Smooth muscle cell of trachea (primary cell): ENCODE measurements at places on chromosomes 3 and 15. TPM values are rescaled to one million over a fixed set of nuclear protein-coding genes. Genes with fewer than 3 reads are reported as not detected.

The GNAT1 gene
- total RNA-seq, result not detected in 2 replicates

The CIDEC gene
- 0.17 and 0.44 TPM in 2 replicates for total RNA-seq

The SPSB4 gene
- not detected in 2 replicates for total RNA-seq

The ZIC1 gene
- total RNA-seq, result not detected in 2 replicates

The LDHAL6B gene
- not detected in 2 replicates for total RNA-seq

The RTP4 gene
- total RNA-seq, result 2.8 and 3.3 TPM in 2 replicates

The IL20RB gene
- total RNA-seq, result 2.6 and 6.9 TPM in 2 replicates

The GOLGA8R gene
- total RNA-seq, result 3.6 and 3.9 TPM in 2 replicates

The SLC22A14 gene
- 0.15 TPM in 1 of 2 replicates, not detected in the other for total RNA-seq

The CKMT1A gene
- total RNA-seq, result not detected in 2 replicates

The CNTN6 gene
- total RNA-seq, result under 0.01 TPM in 1 of 2 replicates, not detected in the other

The CCDC12 gene
- 17.2 and 26.2 TPM in 2 replicates for total RNA-seq

The PYGO1 gene
- total RNA-seq, result 9.0 and 11.2 TPM in 2 replicates

The TMED3 gene
- 106 and 121 TPM in 2 replicates for total RNA-seq

The TUSC7 gene
- under 0.01 TPM in 1 of 2 replicates, not detected in the other for total RNA-seq

The FGD5 gene
- total RNA-seq, result 1.7 and 1.8 TPM in 2 replicates

The PIF1 gene
- 5.0 and 19.1 TPM in 2 replicates for total RNA-seq

The UBE2E1 gene
- 131 and 141 TPM in 2 replicates for total RNA-seq

The CISH gene
- 0.73 and 1.3 TPM in 2 replicates for total RNA-seq

The TRIM42 gene
- total RNA-seq, result not detected in 2 replicates

The GUCA1C gene
- not detected in 2 replicates for total RNA-seq

The ADAMTS7 gene
- 3.8 and 10.9 TPM in 2 replicates for total RNA-seq

The CFAP20DC gene
- total RNA-seq, result 4.8 and 6.8 TPM in 2 replicates

The SPINK8 gene
- not detected in 2 replicates for total RNA-seq

The HHLA2 gene
- not detected in 2 replicates for total RNA-seq

The DNAJA4 gene
- total RNA-seq, result 3.1 and 3.6 TPM in 2 replicates

The NR1I2 gene
- total RNA-seq, result not detected in 2 replicates

The PARP6 gene
- total RNA-seq, result 23.3 and 24.3 TPM in 2 replicates

The FGF12 gene
- total RNA-seq, result 0.17 TPM in 1 of 2 replicates, not detected in the other

The PP2D1 gene
- not detected in 2 replicates for total RNA-seq

The SRGAP3 gene
- 6.1 and 7.8 TPM in 2 replicates for total RNA-seq

The AQP9 gene
- total RNA-seq, result not detected in 2 replicates

The GHRL gene
- 0.29 TPM in 1 of 2 replicates, not detected in the other for total RNA-seq

The PXYLP1 gene
- total RNA-seq, result 6.7 and 9.1 TPM in 2 replicates

The USP50 gene
- 0.29 TPM in 1 of 2 replicates, not detected in the other for total RNA-seq

The SLC6A11 gene
- total RNA-seq, result not detected in 2 replicates

The IFT80 gene
- 90.8 and 120 TPM in 2 replicates for total RNA-seq

The TFG gene
- 86.7 and 93.1 TPM in 2 replicates for total RNA-seq

The MORC1 gene
- total RNA-seq, result not detected in 2 replicates

The DCP1A gene
- total RNA-seq, result 9.1 and 11.3 TPM in 2 replicates

The ALDH1A2 gene
- total RNA-seq, result 2.0 and 2.3 TPM in 2 replicates

The IL16 gene
- 2.0 and 6.1 TPM in 2 replicates for total RNA-seq

The COLQ gene
- 0.15 and 0.66 TPM in 2 replicates for total RNA-seq
